ENCODE measurements at places on chromosomes 7 and 10.

- no peak for DNase-seq
Measured at GRCh38 chr10:34743814-34744213, 71.3 kb downstream of the PARD3 start.

- DNase-seq, result no peak
Measured at GRCh38 chr10:75211007-75211691, 553 bp downstream of the VDAC2 start.

DNA sequence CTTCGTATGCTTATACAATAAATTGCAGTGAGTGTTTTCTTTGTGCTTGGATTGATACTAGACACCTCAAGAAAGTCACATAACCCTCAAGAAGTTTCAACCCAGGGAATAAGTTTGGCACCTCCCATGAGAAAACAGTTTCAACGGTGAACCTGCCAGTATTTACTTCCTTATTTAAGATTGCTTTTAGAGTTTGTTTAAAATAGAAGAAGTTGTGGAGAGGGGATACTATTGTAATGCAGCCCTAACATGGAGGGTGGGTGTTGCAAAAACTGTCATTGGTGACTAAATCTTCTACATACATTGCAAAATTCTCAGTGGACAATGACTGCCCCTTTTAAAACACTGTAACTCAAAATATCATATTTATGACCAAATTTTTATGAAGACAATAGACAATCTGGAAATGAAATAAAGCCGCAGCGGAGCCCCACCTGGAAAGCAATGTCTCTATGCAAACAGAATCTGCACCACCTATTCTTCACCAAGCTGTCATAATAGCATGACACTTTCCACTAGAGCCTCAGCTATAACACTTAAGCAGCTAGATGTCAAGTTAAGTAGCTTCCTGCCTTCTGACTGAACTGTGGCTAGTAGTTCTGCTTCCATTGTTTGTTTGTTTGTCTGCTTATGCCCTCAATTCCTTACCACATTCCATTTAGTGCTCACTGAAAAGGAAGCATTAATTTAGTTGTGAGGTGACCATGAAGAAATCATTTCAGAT is 98.2 kb downstream of the MDFIC start:
- DNase-seq, result no peak

DNA sequence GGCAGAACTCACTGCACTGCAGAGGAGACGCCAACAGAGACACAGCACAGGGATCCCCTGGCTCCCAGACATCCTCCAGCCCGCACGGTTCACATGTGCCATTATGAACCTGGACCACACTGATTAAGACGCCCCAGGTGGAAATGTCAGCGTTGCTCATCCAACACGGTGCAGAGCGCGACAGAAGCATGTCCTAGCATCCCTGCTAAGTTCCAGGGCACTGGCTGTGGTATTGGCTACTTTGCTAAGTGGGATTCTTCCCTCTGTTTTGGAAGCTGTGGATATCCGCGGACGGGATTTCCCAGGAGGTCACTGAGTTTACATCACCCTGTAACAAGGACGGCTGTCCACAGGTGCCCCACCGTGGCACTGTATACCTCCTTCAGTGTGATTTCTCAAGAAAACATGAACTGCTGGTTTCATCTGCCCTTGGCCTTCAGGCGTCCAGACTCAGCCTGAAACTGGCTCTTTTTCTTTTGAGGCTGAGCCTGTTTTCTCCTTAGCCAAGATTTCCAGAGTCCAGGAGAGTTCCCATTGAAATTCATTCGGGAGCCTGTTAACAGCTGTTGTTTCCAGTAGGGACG is 324.0 kb downstream of the WDR37 start:
- DNase-seq, result no peak

DNA sequence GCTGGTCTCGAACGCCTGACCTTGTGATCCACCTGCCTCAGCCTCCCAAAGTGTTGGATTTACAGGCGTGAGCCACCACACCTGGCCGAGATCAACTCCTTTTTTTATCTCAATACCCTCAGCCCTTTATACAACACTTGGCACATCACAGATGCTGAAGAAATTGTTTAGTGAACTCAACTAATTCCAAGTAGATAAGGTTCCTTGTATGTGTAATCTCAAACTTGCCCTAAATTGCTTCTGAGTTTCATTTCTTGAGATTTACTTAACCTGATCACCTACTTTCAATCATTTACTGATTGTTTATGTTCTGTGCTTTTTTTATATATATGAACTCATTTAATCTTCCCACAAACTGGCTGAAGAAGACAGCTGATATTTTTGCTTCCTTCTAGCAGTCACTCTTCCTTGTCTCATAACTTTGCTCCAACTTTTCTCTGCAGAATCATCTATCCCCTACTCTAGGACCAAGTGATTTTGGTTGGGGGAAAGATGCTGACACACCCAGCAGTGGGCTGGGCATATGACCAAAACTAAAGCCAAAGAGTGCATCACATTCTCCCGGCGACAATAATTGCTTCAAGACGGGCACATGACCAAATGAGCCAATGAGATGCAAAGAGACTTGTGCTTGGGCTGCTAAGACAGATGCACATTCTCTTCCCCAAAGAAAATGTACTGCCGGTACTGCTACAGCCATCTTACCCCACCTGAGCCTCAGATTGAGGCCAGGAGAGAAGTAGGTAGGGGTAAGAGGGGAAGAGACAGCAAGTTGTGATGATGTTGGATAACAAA is 40.3 kb upstream of the ARID5B start:
- no peak for DNase-seq

GRCh38 chr7:134764365-134764764 is 15.1 kb upstream of the CALD1 start:
- no peak for DNase-seq

DNA sequence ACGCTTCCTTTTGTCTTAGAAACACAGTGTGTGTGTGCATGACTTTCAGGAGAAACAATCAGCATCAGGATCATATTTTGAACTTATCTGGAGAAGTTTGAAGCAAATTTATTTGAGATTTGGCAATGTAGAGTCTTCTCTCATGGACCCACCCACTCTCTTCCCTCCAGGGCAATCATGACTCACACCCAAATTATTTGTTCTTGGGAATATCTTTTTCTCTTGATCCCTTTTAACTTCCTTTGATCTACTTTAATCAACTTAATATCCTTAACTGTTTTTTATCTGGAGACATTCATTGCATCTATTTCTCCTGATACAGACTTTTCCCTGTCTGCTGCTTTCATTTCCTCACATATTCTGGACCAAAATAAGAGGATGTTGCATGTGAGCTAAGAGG is 1174.3 kb downstream of the GATA3 start:
- DNase-seq, result no peak

- DNase-seq, result no peak
Measured at GRCh38 chr7:154871507-154871906, 131.4 kb downstream of the PAXIP1 start.

GRCh38 chr7:94344826-94345225 is 49.9 kb upstream of the COL1A2 start:
- no peak for DNase-seq

DNA sequence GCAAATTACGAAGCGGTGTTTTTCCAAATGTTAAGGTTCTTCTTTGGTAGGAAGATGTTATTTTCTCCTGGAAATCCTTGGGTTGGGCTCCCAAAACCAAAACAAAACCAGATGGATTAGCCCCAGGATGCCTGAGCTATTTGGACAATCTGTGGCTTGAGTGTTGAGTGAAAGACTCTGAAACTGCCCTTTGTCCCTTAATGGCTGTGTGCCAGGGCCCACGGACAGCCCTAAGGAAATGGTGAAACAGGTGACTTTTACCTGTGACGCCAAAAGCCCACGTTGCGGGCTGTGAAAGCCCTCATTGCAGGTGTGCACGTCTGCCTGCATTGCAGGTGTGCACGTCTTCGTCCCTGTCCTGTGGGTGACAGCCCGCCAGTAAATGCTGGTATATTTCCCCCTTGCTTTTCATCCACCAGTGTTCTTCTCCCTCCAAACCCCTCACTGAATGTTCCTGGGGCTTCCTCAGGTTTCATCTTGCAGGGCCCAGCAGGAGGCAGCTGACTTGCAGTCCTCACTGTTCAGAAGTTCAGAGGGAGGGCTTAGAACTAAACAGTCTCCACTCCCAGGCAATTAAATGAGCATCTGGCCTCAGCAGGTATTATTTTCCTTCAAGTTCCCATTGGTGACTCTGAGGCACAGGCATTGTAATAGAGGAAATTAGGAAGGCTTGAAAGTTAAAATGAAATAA is 10.7 kb downstream of the PFKP start:
- DNase-seq, result no peak

Data from skeletal muscle cell (primary cell).